ENCODE measurements at places on chromosomes 4 and X.
A peak's percentile ranks its signal among the peaks of the same experiment; 100 is the strongest.

DNA sequence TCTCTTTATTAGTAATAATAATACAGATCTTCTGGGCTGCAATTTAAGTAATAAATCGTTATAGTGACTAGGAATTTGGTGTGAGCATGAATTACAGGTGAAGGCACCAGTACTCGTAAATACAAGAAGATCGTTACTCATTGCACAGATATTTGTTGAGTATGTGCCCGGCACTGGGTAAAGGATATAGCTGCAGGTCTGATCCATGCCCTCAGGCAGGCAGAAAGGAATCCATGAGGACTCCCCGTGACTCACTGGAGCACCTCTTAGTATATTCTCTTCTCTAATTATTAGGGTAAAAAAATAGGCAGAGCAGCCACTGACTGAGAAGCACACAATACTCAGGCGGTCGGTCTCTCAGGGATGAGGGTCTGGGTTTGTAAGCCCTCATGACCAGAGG is 868.3 kb downstream of the RAB28 start:
- DNase-seq: no peak

GRCh38 chrX:74242050-74242449 is 61.9 kb upstream of the ZCCHC13 start:
- DNase-seq: no peak

- DNase-seq: peak; percentile 25
Measured at GRCh38 chr4:575281-576141, 584 bp downstream of the TMEM271 start.

DNA sequence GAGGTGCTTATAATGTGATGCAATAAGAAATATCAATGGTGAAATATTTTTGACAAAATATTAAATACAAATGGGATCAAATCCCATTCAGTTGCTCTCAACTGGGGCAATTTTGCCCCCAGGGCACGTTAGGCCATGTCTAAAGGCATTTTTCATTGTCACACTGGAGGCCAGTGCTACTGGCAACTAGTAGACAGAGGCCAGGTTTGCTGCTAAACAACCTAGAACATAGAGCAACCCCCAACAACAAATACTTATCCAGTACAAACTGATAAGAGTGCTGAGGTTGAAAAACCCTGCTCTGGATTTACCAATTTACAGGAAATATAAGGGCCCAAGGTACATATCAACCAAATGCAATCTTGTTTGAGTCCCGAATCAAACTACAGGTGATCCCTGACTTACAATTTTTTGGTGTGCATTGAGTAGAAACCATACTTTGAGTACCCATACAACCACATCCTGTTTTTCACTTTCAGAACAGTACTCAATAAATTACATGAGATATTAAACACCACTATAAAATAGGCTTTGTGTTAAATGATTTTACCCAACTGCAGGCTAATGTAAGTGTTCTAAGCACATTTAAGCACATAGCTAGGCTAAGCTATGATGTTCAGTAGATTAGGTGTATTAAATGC is 237.5 kb downstream of the HNRNPD start:
- no peak for DNase-seq

GRCh38 chr4:137881641-137882040 is 349.3 kb upstream of the PCDH18 start:
- DNase-seq: no peak

GRCh38 chr4:74878323-74878722 is 54.6 kb upstream of the PARM1 start:
- DNase-seq: no peak

DNA sequence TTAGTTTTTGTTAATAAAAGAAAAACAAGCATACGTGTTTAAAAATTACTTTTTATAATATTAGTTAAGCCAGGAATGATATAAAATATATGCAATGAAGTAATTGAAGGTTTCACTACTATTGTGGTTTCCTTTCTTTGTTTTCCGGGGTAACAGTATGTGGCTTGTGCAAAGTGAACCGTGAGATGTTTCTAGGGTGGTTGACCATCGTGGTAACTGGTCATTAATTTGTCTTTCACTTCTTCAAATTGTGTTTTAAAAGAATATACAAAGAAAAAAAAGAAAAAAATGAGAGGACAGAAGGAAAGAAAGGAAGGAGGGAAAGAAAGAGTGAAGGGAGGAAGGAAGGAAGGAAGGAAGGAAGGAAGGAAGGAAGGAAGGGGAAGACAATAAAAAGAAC is 330.1 kb upstream of the CPXCR1 start:
- no peak for DNase-seq
